HFFc6 (cell line): ENCODE measurements at places on chromosomes 12 and 14.

- peak; percentile 80 for DNase-seq
Measured at GRCh38 chr12:108565976-108566375, 3.6 kb downstream of the ISCU start.

DNA sequence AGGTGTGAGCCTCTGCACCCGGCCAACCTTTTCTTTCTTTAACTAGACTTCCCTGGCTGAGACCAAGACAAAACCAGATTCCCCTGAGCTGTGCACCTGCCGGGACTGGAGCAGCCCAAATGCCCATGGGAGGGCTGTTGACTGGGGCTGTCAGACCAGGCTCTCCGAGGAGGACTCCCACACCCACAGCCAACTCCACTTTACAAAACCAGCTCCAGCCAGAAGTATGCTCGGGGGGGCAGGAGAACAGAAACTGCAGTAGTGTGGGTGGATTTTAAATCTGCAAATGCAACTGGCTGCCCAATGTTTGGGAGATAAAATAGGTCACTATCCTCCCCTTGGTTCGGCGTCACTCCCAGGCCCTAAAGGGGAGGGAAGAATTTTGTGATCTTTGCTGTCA, 78.5 kb downstream of the VCPKMT start:
- no peak for DNase-seq

DNA sequence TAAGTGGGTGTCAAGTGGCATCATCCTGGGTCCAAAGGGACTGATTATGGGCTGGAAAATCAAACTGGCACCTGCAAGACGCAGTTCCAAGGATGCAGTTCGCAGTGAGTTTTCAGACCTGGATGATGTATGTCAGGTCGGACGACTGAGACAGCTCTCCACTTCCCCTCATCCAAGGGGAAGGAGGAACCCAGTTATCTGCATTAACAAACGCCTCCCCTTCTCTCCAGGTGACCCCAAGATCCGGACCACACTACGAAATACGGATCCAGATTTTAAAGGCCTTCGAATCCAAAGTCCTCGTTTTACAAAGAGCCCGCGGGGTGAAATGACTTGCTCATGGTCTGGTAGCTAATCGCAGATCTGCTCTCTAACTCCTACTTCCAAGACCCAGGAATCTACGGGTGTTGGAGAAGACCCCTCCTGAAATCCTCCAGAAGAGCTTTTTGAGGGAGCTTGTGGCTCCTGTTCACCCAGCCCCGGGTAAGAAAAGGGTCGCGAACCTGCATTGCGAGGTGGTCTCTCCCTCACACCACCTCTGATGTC, 460 bp upstream of the SYNE2 start:
- no peak for DNase-seq

DNA sequence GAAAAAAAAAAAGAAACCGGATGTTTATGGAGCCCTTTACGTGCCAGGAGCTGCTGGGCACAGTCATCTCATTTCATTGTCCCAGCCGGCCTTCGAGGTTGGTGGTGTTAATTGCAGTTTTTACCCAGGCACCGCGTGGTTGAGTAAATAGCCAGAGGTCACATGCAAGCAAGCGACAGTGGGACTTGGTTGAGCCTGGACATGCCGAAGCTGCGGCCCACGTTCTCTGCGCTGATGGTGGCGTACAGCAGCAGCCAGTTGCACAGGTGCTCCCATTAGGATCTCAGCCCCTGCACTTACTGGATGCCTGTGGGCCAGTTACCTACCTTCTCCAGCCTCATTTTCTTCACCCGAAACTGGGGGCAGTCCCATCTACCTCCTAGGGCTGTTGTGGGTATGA, 54.0 kb downstream of the TSPAN9 start:
- no peak for DNase-seq

- peak; percentile 39 for DNase-seq
Measured at GRCh38 chr14:52018252-52018651, 28.9 kb downstream of the RTRAF start.

- no peak for DNase-seq
Measured at GRCh38 chr12:70549340-70550179, 87.7 kb downstream of the PTPRB start.

DNA sequence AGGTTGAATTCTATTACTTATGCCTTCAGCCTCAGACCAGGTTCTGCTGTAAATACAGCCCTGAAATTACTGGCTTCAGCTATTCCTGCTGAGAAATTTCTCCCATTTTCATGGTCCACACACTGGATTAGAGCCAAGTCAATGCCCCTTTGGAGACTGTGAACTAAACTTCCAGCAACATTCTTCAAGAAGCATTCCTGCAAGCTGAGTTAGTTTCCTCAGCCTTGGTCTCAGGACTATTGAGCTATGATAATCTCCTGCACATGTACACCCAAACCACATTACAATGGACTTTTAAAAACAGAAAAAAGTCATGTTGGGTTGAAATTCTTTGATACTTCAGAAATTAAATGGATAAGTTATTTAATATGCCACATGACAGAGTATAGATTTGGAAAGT, 58.0 kb upstream of the AVPR1A start:
- no peak for DNase-seq

DNA sequence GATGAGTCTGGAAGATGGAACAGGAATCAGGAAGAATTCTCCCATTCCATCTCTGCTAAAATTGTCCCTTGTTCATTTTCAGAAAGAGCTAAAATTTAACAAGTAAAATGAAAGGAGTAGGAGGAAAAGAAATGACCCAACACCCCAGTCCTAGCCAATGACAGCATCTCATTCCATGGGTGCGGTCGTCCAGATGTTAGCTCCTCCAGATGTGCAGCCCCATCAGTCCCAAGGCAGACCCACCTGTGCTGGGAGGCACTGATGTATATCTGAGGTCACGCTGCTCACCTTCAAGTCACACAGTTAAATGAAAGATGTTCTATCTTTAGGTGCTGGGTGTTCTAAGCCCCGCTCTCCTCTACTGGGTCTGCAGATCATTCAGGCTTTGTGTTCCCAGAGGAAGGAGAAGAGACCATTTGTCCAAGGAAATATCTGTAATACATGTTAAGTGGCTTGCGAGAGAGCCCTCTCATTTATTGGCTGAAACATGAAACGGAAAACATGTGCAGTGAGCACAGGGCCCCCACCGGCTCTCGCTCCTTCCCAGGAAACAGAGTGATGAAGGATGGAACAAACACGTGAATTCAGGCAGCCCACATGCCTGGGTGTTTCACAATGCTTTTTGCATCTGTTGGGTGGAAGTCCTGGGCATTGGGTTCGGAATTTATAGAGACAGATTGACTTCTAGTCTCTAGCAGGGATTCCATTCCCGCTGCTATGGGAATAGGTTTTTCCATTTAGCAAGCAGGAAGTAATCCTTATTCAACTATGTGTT, 294.6 kb downstream of the NUAK1 start:
- DNase-seq: peak; percentile 6

- no peak for DNase-seq
Measured at GRCh38 chr12:128259556-128260070, 7.4 kb upstream of the TMEM132C start.

DNA sequence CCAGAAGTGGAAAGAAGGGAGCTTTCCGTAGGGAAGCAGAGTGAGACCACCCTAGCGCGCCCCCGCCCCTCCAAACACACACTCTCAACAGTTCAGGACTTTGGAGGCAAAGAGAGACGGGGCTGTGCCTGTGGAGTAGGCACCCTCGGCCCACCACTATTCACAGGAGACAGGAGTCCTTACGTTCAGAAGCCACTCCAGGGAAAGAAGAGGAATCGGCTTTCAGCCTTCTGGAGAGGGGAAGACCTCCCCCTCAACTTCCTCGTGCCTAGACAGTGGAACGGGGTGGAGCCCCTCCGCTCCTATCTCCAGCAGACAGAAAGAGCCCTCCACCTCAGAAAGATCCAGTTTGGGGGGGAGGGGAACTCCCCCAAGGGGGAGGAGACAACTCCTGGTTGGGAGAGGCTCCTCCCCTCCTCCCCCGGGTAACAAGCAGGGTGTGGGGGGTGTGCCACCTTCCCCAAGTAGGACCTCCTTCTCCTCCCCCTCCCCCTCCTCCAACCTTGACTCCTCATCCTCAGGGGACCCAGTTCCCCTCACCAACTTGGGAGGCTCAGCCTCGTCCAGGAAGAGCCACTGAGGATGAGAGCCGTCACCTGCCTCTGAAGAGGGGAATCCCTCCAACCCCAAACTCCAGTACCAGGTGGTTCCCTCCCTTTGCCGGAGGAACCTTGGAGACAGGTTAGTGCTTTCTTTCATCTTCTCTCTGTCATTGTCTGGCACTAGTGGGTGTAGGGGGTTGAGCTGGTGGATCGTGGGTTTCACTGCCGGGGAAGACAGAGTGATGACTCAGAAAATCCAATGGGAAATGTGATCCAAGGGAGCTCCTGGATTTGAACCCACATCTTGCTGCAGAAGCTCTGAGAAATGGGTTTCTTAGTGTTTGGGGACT, 883 bp downstream of the FOXJ2 start:
- DNase-seq: peak; percentile 24

DNA sequence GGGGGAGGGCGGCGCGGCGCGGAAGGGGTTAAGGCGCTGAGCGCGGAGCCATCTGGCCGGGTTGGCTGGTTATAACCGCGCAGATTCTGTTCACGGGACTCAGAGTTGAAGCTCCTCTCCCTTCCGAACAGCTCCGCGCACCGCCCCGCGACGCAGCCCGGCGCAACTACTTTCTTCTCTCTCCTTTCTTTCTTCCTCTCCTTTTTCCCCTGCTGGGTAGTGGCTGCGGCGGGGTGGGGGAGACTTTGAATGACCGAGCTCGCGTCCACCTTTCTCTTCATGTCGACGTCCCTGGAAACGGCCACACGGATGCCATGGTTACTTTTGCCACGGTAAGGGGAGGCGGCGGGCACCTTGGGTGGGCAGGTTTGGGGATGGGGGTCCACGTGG, at the start of gene NTF3:
Gene NTF3 (plus strand): TSS at position 98 of the 390 bp plus-strand sequence. CDS start 217 bp downstream, at position 315.
- peak; percentile 41 for DNase-seq

DNA sequence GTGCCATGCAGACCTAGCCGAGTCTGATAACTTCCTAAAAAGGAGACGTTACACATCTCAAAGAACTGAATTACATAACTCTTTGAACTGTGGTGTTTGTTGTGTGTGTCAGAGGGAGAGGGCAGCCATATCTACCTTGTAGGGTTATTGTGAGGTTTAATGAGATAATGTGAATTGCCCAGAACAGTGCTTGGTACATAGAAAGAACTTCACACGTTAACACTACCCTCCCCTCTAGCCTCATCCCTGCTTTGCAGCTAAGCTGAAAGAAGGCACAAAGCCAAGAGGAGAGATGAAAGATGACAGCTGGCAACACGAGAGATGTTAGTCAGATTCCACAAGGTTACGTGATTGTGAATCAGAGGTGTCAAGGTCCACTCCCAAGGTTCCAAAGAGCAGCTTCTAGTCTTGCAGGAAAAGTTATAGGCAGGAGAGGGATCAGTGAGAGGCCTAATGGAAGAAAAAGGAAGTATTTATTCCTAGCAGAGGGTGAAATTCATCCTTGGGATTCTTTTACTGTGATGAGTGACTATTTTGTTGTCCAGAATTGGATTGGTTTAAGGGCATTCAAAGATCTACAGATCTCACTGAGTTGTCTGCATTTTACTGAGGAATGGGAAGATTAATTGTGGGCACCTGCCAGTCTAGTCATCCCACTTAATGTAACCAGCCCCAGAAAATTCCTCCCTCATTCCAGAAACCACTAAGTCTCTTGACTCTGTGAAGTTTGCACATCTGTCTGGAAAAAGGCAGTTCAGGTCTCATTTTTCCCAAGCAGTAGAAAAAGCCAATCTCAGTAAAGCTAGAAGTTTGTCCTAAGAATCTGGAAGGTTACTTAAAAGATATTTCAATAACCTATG, 25.9 kb upstream of the WNK1 start:
- DNase-seq: no peak

- no peak for DNase-seq
Measured at GRCh38 chr12:14387219-14387871, 21.9 kb downstream of the ATF7IP start.

DNA sequence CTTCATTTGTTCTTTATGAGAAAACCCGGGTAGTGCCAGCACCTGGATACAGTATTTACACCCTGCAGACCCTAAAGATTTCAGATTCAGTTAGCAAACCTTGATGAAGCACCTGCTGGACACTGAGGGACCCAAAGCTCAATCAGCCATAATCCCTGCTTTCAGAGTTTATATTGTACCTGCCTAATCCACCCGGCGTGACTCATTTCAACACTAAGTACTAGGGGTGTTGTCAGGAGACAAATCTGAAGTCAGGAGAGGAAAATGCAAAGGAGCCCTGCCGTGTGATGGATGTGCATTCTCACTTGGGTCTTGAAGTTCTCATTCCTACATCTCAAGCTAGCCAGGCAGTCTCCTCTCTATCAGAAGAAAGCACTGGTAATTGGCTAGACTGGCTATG, 176.7 kb upstream of the BCL2L14 start:
- no peak for DNase-seq

GRCh38 chr14:48957486-48957885, 628.7 kb downstream of the RPS29 start:
- no peak for DNase-seq

DNA sequence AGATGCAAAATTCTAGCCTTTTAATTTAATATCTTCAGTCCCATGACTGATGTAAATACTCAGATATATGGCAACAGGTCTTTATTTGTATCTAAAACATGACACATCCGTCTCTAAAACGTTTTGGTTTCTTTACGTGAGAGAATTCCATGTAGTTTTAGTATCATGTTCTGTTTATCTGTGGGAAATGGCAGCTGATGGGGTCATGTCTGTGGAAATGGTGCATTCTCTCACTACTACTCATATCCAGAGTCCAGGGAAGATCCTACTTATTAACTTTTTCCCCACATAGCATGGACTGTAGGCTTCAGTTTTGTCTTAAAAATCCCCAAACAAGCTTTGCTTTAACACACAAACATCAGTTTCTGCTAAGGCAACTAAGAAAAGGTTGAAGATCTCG, 53.8 kb downstream of the SPTLC2 start:
- peak; percentile 90 for DNase-seq

GRCh38 chr12:132282950-132283771, 46.2 kb downstream of the GALNT9 start:
- DNase-seq: no peak
